Astrocyte of the hippocampus (primary cell): ENCODE measurements at places on chromosomes 3 and 15.

DNA sequence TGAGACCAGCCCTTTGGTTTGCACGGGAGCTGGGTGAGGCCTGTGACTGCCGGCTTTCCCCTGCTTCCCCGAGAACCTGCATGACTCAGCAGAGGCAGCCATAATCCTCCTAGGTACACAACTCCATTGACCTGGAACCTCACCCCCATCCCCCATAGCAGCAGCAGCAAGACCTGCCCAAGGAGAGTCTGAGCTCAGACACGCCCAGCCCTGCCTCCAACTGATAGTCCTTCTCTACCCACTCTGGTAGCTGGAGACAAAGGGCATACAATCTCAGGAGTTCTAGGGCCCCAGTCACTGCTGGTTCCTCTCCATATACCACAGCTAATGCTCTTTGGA, 141.0 kb upstream of the ARHGEF26 start:
- DNase-seq: no peak

GRCh38 chr15:45393851-45394250, 15.5 kb upstream of the GATM start:
- peak; percentile 9 for DNase-seq

DNA sequence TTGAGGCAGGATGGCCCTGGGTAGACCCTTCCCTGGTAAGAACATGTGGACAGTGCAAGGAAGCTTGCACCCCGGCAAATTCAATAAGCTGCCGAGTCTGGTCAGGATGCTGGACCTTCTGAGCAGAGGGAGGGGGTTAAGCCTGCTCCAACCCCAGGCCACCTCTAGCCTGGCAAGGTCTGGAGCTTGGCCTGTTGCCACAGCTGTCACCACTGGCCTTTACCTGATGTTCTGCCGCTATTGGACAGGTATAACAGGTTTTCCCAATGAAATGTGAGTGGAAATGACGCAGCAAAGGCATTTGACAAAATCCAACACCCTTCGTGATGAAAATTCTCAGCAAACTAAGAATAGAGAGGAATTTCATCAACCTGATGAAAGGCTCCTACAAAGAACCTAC, 699 bp upstream of the MESP1 start:
- DNase-seq: no peak

DNA sequence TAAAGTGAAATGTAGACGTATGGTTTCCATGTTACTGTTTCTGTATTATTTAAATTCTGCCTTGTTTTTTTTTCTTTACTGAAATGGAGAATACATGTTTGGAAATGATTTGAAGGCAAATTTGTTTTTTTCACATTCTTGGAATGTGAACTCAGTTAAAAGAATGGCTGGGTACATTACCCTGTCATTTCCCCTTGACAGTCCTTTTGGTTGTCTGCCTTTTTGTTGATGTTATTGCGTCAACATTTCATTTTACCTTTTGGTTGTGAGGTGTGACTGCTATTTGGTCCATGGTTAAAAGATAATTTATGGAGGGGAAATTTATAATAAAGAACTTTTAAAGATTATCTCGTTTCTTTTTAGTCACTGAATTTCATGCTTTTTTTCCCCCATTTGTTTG, 3.2 kb upstream of the GPR171 start:
- no peak for DNase-seq

GRCh38 chr3:63364910-63365309, 86.8 kb downstream of the SYNPR start:
- DNase-seq: peak; percentile 57

DNA sequence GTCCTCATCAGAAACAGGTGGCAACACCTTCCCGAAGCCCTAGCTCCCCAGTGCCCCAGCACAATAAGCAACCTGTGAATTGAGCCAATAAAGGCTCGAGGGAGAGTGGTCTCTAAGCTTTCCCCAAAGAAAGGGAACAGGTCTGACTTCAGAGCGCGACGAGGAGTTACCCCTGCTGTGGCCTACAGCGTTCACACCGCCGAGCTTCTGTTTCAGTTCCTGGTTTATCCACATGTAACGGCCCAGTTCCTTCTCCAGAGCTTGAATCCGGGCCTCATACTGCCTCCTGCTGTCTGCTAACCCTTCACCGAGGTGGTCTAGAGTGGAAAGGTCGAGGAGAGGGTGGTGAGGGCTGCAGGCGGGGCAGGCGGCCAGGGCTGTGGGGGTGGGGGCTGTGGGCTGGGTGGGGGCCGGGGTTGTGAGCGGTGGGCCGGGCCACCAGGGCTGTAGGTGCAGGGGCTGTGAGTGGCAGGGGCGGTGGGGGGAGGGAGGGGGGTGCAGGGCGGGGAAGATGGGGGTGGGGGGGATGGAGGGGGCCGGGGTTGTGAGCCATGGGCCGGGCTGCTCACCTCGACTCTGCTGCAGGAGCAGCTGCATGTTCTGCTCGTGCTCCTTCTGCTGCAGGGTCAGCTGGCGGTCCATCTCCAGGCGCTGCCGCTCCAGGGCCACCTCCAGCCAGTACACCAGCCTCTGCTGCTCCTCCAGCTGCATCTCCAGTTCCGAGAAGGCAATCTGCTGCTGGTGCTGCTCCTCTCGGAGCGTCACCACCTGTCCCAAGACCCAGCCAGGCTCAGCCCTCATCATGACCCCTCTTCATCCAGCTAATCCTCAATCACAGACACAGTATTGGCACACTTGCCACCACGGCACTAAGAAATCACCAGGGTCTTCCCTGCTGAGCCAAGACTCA, 26.2 kb downstream of the KIF7 start:
- no peak for DNase-seq

- no peak for DNase-seq
Measured at GRCh38 chr3:192433704-192434103, 293.6 kb downstream of the FGF12 start.
